Stimulated activated CD4-positive, alpha-beta T cell treated with anti-CD3 and anti-CD28 coated beads, TNF-alpha, amount 100 ng/mL, for 24 hours (primary cell): ENCODE measurements at places on chromosomes 3 and 15.

DNA sequence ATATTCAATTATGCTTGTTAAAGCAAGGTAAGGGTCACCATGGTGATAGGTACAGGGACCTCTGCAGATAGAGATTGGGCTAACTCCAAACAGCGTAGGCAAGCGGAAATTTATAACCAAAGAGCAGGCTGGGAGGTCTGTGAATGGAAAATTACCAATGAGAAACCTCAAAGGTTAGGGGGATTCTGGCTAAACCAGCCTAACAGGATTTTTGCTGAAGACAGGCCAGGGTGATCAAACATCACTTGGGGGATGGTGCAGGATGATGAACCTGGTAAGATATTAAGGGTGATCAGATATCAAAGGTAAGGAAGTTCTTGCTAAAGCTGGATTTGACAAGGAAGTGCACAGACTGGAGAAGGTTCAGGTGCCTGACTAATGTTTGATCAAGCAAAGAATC is 35.3 kb upstream of the SNRPN start:
- no peak for DNase-seq

DNA sequence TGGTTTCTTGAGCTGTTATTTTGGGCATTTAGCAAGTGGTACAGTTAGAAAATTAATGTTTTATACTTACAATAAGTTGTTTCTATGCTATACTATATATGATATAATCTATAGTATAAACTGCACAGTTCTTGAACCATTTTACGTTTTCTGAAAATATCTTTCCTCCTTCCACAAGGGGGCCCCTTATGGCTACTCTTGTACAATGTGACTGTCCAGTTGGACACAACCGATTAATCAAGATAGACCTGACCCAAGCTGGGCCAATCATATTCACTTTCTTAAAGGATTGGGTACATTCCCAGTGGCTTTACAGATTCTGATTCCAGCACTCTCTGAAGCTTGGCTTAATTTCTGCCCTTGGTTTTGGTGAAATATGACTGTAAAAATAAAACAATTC is 953.4 kb downstream of the AGBL1 start:
- no peak for DNase-seq

DNA sequence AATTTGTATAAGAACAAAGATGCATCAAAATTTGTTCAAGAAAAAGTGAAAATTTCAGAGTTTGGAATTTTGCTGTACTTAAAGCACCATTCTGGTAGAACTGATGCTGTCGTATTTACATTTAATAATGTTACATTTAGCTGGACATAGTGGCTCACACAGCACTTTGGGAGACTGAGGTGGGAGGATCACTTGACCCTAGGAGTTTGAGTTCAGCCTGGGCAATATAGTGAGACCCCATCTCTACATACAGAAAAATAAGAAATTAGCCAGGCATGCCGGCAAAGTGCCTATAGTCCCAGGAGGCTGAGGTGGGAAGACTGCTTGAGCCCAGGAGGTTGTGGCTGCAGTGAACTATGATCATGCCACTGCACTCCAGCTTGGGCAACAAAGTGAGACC is 51.5 kb upstream of the SKIL start:
- no peak for DNase-seq

GRCh38 chr15:73004462-73004861 is 47.8 kb upstream of the NEO1 start:
- DNase-seq: no peak

GRCh38 chr3:111616417-111617105 is 21.4 kb upstream of the ZBED2 start:
- DNase-seq: no peak

DNA sequence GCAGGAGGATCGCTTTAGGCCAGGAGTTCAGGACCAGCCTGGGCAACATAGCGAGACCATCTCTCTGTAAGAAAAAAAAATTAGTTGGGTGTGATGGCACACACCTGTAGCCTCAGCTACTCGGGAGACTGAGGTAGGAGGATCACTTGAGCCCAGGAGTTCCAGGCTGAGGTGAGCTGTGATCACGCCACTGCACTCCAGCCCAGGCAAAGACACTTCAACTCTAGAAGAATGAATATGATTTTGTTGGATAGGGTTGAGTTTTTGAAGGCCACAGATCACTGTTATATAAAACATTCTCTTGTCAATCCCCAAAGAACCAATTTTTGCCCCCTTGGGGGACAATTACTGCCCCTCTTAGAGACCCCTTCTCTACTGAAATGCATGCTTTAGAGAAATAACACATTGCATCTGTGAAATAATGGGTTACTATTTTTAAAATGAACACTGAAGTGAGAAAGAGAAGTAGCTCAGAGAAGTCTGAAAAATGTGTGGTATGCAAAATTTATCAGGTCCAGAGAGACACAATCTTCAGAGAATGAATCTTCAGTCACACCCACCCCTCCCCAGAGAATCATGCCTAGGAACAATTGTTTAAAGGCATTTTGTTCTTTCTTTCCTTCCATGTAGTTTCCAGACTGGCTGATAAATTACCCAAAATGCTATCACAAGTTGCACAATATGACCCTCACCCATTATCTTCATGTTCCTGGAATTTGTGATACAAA is 42.7 kb downstream of the METTL6 start:
- no peak for DNase-seq

- DNase-seq: no peak
These were observed 92.4 kb downstream of the GHSR start for GRCh38 chr3:172355836-172356235.

DNA sequence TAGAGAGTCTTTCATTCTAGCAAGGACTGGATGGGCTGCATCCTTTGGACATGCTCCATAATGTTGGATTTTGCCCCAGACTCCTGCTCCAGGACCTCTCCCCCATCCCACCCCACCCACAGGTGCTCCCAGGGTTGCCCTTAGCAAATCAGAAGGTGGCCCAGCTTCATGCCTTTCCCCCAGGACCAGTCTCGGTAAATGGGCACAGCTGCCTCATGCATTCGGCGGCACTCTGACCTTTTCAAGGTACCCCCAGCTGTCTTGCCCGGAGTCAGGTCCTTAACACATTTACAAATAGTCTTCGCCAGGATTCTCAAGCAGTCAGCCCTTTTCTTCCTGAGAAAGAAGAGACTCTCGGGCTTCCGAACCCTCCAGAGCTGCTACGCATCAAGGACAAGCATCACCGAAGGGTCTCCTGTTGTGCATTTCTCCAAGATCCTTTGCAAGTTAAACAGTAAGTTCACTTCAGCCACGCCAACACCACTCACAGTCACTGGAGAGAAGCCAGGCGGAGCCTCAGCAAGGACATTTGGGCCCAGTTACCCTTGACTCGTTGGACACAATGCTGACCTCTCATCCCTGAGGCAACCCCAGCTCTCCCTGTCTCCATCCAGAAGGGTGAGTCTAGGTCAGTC is 287.8 kb downstream of the FAM43A start:
- no peak for DNase-seq
